ENCODE measurements at places on chromosomes 1 and 21.

DNA sequence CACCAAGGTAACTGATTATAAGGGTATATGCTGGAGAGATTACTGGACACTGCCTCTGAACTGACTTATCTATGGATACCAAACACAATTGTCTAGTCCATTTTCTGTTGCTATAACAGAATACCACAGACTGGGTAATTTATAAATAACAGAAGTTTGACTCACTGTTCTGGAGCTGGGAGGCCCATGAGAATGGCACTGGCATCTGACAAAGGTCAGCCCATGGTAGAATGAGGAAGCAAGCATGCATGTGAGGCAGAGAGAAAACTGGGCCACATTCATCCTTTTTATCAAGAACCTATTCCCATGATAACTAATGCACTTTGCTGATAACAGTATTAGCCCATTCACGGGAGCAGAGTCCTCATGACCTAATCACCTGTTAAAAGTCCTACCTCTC, 37.4 kb downstream of the FCER1A start:
- no peak for DNase-seq

DNA sequence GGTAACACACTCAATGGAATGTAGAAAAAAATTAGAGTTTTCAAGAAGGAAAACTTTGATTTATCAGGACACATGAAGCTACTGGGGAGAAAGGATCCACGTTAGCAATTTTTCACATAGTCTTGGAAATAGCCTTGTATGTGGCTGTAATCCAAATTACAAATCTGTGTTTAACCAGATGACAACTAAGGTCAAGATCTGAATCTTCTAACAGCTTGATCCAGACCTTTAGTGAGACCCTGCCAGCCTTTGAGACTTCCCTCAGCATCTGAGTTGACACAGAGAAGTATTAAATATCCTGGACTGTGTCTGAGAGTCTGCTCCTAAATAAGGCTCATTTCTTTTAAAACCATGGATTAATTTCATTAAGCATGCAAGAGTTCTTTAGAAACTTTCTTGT, 135.9 kb upstream of the KCNK2 start:
- no peak for DNase-seq

DNA sequence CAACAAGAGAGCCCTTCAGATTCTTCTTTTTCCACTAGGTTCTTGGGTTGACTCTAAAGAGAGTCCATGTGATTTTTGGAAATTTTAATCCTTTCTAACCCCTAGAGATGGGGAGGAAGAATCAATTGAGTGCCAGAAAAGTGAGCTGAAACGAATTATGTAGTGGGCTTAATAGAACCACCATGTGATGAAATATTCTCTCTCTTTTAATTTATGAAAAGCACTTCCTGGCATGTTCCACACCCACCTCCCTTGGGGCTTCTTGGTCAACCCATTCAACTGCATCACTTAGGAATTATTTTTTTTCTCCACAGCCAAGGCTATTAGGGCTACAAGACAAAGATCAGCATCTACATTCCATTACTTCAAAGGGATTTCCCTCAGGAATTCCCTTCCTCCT, 79.6 kb downstream of the ZC3H11B start:
- DNase-seq = no peak

DNA sequence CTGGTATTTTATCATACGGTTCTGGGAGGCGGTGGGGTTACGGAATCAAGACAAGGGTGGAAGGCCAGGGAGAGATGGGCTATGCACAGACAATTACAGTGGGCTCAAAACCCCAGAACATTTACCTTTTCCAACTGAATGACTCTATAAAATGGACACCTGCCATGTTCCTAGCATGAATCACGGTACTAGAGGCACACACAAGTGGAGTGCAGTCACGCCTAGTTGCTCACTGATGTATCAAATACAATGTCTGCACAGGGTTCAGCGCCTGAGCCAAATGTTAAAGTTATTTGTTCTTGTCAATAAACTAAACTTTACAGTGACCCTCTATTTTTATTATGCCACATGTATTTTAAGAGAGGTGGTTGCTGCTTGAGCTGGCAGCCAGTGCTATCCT, 121.4 kb downstream of the ATG4C start:
- no peak for DNase-seq

DNA sequence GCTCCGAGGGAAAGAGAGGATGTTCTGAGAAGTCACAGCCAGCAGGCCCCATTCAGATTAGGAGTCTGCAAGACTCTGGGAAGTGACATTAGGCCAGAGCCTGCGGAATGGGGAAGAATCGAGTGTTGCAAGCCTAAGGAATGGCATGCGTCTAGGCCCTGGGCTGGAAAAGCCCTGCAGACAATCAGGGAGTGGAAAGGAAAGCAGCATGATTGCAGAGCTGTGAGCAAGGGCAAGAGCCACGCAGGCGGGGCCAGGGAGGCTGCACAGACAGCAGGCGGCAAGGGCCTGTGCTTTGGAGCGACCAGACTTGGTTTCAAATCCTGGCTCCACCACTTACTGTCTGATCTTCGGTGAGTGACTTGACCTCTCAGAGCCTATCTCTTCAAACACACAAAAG, 118.2 kb downstream of the RRAGC start:
- DNase-seq = no peak

DNA sequence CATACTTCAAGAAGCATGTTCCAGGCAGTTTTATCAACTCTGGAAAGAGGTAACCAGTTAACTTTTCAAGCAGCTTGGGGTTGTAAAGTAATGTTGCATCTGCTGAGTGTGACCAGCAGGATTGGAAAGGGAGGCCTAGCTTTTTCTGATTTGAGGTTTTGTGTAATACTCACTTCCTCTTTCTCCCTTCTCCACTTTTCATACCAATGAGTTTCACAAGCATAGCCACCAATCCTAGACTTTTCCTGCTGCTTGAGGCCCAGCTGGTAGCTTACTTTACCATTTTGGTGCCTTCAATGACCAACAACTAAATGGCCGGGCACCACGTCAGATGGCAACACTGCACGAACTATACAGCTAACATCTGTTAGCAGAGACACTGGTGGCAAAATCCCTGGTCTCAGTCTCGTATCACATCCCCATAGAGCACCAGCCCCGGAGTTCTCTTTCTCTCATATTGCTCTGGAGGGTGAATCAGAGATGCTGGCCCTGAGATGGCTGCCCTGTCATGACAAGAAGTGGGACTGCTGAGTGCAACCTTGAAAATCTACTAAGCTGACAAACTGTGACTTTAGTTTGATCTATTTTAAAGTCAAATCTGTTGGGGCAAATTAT, 14.8 kb upstream of the GPR88 start:
- no peak for DNase-seq

DNA sequence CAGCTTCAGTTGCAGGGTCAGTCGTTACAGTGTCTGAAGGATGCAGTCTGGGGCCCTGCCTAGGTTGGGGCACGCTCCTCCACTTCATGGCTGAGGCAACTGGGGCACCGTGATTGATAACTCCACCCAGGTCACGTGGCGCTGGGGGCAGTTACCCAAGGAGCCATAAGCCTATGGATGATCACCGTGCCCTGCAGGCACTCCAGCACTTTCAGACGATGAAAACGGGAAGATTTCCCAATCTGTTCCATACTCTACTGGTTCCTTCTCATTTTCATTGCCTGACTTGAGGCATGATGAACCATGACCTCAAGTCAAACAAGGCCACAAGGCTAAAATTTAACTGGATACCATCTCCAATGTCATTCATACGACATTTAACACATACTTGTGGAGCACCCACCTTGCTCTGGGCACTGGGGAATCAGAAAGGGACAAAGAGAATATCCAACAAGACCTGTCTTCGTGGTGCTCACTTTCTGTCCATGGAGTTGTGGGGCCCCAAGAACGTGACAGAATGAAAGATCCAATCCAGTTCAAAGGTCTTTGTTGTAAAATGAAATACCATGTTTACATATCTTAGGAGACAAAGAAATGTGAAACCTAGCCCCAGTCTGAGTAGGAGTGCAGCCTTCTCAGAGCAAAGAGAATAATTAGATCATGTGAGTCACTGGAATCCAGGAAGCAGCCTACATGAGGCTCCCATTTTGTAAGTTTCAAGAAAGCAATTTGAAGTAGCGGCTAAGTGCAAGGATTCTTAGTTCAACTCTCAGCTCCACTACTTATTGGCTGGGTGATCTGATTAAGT, 39.4 kb upstream of the SPOCD1 start:
- DNase-seq = no peak

DNA sequence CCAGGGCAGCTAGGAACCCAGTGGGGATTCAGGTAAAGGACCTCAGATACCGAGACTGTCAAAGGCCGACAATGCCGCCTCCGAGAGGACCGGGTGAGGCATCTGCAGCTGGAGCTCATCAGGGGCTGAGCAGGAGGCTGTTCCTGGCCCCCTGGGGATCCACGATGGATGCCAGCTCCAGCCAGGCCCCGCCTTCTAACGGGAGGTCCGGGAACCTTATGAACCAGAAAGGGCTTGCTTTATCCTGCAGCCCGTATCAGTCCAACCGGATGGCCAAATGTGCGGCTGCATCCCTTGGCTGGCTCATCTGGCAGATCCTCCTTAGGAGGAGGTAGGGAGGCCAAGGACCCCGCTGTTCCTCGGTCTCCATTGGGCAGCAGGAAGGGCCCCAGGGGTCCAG, 32.0 kb downstream of the SLC45A1 start:
- no peak for DNase-seq

- DNase-seq = no peak
Observed at GRCh38 chr1:44632598-44632997, 41.7 kb downstream of the TMEM53 start.

DNA sequence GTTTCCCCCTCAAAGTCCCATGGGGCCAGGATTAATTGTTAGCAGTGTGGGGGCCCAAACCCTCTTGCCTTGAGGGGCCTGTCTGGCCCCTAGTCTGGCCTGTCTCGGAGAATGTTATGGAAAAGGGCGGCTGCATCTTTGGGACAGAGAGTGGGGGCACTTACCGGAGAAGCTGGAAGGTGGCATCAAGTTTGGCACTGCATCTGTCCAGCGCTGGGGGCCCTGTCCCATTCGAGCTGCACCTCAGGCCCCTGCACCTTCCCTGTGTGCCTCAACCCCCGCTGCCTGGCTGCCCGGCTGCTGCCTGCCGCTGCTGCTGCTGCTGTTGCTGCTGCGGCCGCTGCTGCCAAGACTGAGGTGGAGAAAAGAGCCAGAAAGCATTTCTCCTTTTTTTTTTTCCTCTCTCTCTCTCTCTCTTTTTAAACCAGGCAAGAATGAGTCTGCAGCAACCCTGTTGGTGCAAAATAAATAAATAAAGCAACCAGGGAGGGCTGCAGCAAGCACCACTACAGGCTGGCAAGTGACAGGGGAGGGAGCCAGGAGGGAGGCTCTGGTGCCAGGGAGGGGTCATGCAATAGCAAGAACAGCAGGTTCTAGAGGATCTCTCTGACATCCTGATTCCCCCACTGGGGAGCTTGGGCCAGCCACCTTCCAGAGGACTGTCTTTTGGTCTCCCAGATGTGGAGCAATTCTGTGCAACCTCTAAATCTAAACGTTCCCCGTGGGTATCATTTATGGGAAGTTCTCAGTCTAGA, at the start of gene LINGO4:
LINGO4 (minus strand) TSS at position 354 of the 755 bp plus-strand sequence. CDS start 2,715 bp downstream, outside the sequence.
- DNase-seq = no peak

- DNase-seq = no peak
Observed at GRCh38 chr1:14255711-14256110, 342.8 kb upstream of the KAZN start.

DNA sequence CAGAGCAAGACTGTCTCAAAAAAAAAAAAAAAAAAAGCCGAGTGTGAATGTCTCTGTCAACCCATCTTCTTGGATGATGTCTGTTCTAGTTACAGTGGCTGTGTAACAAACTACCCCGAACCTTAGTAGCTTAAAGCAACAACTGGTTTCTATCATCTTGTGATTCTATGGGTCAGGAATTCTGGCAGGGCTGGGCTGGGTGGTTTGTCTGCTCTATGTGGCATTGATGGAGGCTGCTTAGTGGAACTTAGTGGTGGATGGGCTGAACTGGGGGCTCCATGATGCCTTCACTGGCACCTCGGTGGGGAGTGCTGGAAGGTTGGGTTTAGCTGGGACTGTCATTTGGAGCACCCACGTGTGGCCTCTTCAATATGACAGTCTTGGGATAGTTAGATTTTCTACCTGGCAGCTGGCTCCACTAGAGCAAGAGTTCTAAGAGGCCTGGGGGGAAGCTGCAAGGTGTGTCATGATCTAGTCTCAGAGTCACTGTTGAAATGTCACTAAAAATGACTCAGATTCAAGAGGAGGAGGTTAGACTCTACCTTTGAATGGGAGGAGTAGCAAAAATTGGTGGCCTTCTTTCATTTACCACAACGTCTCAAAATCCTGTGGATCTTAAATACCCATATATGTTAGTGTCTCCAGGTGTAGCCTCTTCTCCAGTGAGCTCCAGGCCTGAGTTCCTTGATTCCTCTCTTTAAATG, 18.6 kb downstream of the ACOT11 start:
- DNase-seq = no peak

GRCh38 chr1:245698860-245699259, 544.1 kb downstream of the KIF26B start:
- peak; percentile 41 for DNase-seq

DNA sequence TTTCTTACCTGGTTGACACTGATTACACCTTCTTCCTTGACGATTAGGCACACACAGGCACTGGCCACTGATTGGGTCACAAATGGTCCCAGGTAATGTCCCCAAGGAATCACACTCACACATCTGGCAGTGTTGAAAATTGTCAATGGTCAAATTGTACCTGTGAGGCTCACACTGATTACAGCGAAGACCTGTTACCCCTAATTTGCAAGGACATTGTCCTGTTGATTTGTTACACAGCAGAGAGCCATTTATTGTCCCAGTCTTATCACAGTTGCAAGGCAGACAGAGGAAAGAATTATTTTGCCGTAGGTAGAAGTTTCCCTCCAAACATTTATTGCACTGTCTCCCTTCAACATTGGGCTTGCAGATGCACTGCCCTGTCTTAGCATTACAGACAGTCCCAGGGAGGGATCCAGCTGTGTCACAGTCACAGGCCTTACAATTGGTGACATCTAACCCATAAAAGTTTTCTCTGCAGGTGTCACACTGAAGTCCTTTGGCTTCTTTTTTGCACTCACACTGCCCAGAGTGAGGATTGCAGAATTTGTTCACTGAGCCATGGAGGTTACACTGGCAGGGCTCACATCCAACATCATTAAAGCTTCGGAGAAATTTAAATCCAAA, 176.6 kb downstream of the USH2A start:
- no peak for DNase-seq

- DNase-seq = no peak
Observed at GRCh38 chr1:1374589-1374928, 448 bp downstream of the AURKAIP1 start.

DNA sequence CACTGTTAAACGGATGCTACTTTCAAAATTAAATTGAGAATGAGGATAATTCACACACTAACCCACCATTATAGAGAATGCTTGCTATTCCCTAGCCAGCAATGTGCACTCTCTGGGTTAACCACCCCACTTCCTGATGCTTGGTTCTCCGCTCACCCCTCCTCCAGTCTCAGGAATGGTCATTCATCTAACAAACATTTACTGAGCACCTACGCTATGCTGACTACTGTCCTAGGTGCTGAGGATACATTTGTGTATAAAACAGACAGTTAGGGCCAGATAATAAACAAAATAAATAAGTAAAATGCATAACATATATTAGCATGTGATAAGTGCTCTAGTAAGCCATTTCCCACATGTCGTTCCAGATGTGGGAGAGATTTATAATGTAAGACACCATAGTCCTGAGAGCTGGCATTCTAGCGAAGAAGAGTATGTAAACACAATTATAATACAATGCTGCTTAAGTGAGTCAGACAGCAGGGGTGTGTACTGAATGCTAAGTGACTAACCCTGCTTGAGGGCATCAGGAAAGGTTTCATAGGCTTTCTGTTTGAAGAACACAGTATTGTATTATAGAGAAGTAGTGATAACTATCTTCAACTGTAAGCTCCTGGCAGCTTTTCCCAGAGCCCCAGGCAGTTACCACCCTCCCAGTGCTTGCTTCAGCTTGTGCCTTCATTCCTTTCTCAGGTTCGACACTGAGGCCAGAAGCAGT, 126.7 kb upstream of the CACHD1 start:
- DNase-seq = no peak

- DNase-seq = no peak
Observed at GRCh38 chr1:159866905-159867663, 4.6 kb upstream of the VSIG8 start.
